Urinary bladder (tissue), 4 donors: ENCODE measurements at places on chromosomes 3 and 15. TPM values are rescaled to one million over a fixed set of nuclear protein-coding genes. Genes with fewer than 3 reads are reported as not detected.

DNA sequence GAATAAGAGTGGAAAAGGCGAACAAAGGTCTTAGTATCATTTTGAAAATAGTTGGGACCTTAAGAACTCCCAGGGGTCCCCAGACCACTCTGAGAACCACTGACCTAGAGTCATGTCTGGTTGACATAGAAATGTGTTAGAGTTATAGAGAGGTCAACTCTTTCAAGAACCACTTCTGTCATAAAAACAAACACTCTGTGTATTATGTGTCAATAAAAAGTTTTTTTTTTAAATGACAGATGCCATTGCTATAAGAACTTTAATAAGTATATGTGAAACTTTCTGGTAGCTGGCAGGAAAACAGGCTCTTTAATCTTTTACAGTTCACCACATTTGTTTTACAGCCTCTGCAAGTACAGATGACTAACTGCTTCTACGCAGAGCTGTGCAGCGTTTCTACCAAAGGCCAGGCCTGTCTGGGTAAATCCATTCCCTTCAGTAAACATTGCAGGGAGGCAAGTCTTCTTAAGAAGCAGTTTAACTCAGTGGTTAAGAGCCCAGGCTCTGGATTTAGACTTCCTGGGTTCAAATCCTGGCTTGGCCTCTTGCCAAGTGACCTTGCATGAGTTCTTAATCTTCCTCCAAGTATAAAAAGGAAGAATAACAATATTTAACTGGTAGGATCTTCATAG, 56.6 kb downstream of the RFTN1 start:
- DNase-seq: no peak

RETNLB gene
- not detected for total RNA-seq

DNA sequence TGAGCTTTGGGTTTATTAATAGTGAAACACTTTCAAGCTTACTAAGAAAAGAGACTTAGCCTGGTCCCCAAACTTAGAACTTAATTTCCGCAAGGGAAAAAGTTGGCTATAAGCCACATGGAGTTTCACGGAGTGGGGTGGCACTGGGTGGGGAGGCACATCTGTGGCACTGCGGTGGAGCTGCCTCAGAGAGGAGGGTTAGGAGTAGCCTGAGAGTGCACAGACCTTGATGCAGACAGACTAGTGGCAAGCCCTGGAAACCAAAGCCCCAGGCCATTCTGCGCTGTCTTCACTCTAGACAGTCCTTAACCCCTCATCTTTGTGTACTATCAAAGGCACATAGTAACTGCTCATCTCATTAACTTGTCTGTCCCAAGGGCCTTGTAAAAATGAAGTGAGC, 22.0 kb downstream of the CXCR6 start:
- no peak for DNase-seq

DNA sequence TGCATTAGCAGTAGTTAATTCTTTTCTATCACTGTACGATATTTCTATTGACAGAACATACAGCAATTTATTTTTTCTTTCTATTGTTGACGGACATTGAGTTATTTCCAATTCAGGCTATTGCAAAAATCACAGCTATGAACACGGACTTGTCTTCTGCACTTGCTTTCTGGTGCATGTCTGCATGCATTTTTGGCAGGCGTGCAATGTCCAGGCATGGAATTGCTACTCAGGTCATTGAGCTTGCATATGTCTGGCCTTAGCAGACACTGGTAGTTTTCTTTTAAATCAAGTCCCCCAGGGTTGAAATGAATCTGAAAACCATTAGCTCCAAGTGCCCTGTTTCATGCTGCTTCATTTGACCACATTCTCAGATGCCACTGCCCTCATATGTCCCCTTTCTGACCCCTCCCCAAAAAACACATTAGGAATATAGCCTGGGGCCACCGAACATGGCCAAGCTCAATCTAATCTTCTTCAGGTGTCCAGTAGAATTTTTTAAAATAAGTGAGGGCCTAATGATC, 72.8 kb downstream of the LRIG1 start:
- no peak for DNase-seq

- DNase-seq: no peak
Measured at GRCh38 chr3:86481031-86481430, 509.9 kb downstream of the VGLL3 start.

- DNase-seq: no peak
Measured at GRCh38 chr15:48102167-48102566, 18.6 kb upstream of the SLC24A5 start.

DNA sequence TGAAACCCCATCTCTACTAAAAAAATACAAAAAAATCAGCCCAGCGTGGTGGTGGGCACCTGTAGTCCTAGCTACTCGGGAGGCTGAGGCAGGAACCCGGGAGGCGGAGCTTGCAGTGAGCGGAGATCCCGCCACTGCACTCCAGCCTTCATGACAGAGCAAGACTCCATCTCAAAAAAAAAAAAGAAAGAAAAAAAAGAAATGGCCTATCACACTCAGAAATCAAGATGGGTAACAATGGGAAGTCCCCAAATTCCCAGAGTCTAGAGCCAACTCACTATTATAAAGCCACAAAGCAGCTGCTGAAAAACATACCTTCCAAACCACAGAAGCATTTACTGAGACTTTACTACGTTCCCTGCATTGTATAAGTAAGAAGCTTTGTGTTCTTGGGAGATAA, 7.5 kb downstream of the HDGFL3 start:
- no peak for DNase-seq

DNA sequence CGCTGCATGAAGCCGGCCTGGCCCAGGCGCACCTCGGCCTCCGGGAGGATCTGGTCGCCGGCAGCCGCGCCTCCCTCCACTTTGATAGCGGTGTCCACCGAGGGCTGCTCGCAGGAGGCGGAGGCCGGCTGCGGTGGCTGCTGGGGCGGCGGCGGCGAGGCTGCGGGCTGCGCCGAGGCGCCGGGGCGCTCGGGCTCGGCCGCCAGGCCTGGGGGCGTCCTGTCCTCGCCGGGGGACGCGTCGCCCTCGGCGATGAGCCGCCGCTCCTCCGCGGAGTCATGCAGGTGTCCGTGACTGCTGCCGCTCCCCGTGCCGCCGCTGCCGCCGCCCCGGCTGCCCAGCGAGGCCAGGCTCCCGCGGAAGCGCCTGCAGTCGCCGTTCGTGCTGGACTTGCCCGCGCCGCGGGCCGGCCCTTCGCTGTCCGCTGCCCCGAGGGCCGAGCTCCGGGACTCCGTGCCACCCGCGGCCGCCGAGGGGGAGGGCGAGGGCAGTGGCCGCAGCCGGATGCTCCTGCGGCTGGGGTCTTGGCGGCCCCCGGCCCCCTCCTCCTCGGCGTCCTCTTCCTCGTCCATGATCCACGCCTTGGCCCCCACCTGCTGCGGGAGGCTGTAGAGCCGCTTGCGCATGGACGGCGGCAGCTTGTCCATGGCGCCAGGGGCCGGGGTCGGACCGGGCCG, 996 bp downstream of the HCN4 start:
- DNase-seq: no peak

UNC13C gene
- total RNA-seq: 9.9 TPM

DNA sequence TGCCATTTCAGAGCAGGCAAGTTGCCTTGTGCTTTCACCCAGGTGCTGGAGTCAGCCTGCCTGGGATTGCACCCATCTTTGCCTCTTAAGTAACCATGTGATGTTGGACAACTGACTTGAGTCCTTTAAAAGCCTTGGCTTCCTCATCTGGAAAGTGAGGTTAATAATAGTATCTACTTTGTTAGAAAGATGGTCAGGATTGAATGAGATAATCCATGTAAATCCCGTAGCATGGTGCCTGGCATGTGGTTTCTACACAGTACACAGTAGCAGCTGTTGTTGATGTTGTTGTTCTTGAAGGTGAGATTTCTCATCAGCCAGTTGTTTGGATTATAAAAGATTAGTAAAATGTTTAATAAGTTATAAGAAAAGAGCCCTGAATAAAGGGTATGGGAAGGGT, 48.8 kb downstream of the PSMD6 start:
- no peak for DNase-seq

GRCh38 chr3:181317508-181317907, 328.0 kb upstream of the DNAJC19 start:
- no peak for DNase-seq

OCA2 gene
- 3.0 TPM for total RNA-seq

- no peak for DNase-seq
Measured at GRCh38 chr15:48722764-48723661, 77.5 kb upstream of the FBN1 start.
